ENCODE measurements at places on chromosomes 6 and 20.

DNA sequence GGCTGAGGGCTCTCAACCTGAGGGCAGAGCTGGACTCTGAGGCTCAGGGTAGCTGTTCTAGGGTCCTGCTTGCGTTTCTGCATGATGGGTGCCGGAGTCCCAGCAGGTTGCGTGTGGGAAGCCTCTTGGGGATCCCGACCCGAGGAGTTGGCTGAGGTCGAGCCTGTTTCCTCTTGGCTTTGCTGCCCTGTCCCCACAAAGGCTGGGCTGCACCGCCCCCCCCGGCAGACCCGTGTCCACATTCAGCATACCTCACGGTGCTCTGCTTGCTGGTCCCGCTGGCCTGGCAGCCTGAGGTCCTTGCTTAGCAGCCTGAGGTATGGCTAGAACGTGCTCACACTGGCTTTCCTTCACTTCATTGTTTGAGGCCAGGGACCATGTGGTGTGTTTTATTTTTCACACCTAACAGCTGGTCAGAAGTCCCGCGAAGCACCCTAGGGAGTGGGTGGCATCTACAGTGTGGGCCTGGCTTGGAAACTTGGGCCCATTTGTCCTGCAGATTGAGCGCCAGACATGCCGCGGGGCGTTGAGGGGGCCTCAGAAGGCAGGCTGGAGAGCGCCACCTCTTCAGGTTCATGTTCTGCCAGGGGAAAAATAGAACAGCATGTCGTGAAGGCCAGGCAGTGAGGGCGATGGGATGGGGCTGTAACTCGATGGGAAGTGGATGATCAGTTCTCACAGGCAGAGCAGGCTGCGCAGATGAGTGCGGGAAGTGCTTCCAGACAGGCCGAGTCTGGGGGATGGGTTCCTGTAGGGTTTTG, 9.5 kb downstream of the LSM14B start:
- DNase-seq: no peak

DNA sequence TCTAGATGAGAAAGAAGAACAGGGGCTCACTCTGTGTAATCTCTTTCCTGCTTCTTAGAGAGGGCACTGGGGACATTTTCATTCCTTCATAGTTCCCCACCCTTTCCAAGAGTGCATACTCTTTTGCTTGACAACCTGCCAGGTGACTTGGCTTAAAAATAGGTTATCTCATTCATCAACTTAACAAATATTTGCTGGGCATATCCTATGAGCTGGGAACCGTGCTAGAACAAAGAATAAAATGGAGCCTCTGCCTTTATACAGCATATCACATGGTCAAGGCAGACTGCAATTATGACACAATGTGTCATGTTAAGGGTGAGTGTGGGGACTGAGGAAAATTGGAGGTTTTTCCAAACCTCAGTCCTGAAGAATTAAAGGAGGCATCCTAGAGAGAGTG, 209.8 kb upstream of the FOXA2 start:
- peak; percentile 26 for DNase-seq

DNA sequence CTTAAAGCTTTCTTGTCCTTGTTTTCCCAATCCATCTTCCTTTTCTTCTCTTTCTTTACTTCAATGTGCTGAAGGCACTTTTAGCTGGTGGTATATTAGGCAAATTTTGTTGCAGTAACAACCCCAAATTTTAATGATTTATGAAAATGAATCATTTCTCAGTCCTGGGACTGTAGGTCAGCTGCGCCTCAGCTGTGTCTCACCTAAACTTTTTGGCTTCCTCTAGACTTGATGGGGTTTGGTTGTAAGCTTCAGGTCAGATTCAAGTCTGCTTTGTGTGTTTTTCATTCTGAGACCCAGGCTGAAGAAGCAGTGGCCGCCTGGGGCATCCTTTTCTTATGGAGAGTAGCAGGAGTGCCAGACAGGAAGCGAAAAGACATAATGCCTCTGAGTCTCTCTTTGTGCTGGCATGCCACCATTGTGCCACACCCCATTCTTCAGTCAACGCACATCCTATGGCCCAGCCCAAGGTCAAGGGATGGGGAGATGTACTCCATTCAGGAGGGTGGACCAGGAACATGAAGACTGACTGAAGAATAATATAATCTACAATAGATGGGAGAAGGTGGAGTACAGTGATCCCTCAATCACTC, 28.9 kb upstream of the CD83 start:
- DNase-seq: no peak

- DNase-seq: no peak
These were observed 120.8 kb downstream of the AGPAT4 start for GRCh38 chr6:161152907-161153662.

DNA sequence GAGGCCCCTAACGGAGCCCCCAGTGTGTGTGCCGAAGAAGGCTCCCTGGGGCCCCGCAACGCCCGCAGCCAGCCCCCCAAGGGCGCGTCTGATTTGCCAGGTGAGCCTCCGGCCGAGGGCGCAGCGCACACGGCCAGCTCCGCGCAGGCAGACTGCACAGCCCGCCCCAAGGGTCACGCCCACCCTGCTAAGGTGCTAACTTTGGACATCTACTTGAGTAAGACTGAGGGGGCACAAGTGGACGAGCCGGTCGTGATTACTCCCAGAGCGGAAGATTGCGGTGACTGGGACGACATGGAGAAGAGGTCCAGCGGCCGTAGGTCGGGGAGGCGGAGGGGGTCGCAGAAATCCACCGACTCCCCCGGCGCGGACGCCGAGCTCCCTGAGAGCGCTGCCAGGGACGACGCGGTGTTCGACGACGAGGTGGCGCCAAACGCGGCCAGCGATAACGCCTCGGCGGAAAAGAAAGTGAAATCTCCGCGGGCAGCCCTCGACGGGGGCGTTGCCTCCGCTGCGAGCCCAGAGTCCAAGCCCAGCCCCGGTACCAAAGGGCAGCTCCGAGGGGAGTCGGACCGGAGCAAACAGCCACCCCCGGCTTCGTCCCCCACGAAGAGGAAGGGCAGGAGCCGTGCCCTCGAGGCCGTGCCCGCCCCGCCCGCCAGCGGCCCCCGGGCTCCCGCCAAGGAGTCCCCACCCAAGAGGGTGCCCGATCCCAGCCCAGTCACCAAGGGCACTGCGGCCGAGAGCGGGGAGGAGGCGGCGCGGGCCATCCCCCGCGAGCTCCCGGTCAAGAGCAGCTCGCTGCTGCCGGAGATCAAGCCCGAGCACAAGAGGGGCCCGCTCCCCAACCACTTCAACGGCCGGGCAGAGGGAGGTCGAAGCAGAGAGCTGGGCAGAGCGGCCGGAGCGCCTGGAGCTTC, 117.0 kb downstream of the RTN4IP1 start:
- DNase-seq: peak; percentile 22

- no peak for DNase-seq
These were observed 114.7 kb upstream of the PHACTR1 start for GRCh38 chr6:12601881-12602280.

GRCh38 chr20:41395667-41396664, 29.3 kb upstream of the EMILIN3 start:
- DNase-seq: no peak

GRCh38 chr6:168313431-168314011, 6.1 kb downstream of the DACT2 start:
- peak; percentile 47 for DNase-seq

DNA sequence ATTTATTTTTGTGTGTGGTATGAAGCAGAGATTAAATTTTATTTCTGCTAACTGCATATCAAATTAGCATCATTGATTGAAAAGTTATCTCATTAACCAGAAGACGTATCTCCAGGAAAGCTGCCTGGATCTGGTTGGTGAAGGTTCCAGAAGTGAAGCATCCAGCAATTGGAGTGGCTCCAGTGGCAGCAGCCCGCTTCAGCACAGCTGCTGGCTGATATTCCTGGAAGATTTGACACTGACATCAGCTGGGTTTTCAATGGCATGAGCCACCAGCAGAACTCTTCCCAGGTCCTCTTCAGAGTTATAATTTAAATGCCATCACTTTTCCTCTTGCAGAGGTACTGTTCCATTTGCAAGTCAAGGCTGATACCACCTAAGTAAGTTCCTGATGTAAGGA, 363.5 kb downstream of the BCKDHB start:
- no peak for DNase-seq

GRCh38 chr20:62754122-62754990, 41.9 kb upstream of the MRGBP start:
- no peak for DNase-seq
